Brain (organoid and tissue), 16 donors: ENCODE measurements at places on chromosomes 3 and 15. TPM values are rescaled to one million over a fixed set of nuclear protein-coding genes. Genes with fewer than 3 reads are reported as not detected.

Gene ISG20
- 6.4 TPM for polyA plus RNA-seq

Gene NRROS
- polyA plus RNA-seq = 1.4 TPM

Gene FYTTD1
- polyA plus RNA-seq = 47.1 TPM

Gene KLHL40
- polyA plus RNA-seq = not detected

Gene AGBL1
- polyA plus RNA-seq = not detected

Gene CADPS
- polyA plus RNA-seq = 34.1 TPM

Gene TMEM89
- polyA plus RNA-seq = not detected

Gene FBXO40
- polyA plus RNA-seq = 0.17 TPM

Gene C3orf20
- not detected for polyA plus RNA-seq

Gene NPAP1
- not detected for polyA plus RNA-seq

Gene HRG
- polyA plus RNA-seq = not detected

Gene SLC38A3
- 18.3 TPM for polyA plus RNA-seq

Gene UNC13C
- 0.46 TPM for polyA plus RNA-seq

Gene CSPG4
- polyA plus RNA-seq = 11.3 TPM

Gene MANF
- polyA plus RNA-seq = 60.3 TPM

Gene TNFAIP8L3
- polyA plus RNA-seq = 2.5 TPM

Gene PLA2G4F
- polyA plus RNA-seq = not detected

Gene ASB14
- not detected for polyA plus RNA-seq

Gene NAALADL2
- polyA plus RNA-seq = 0.80 TPM

Gene C3orf22
- polyA plus RNA-seq = not detected

Gene GATM
- polyA plus RNA-seq = 58.9 TPM

Gene CPLX3
- polyA plus RNA-seq = 2.1 TPM

Gene NOX5
- polyA plus RNA-seq = not detected

Gene CORO2B
- 59.3 TPM for polyA plus RNA-seq

Gene DPPA2
- polyA plus RNA-seq = not detected

Gene ZNF148
- 3.6 TPM for polyA plus RNA-seq

Gene IL1RAP
- 2.1 TPM for polyA plus RNA-seq

Gene DZIP1L
- polyA plus RNA-seq = 1.4 TPM

Gene MESP2
- 1.6 TPM for polyA plus RNA-seq

Gene SLC6A11
- 10.3 TPM for polyA plus RNA-seq

Gene CISH
- 2.2 TPM for polyA plus RNA-seq

Gene TMCO5A
- not detected for polyA plus RNA-seq

Gene TXNRD3
- polyA plus RNA-seq = 5.3 TPM
